ENCODE measurements at places on chromosomes 7 and 10.

GRCh38 chr7:127888411-127888810, 142.8 kb downstream of the LRRC4 start:
- no peak for DNase-seq

- DNase-seq = no peak
These were observed 23.0 kb downstream of the VSIR start for GRCh38 chr10:71750124-71750841.

GRCh38 chr10:131629026-131629770, 271.6 kb upstream of the PPP2R2D start:
- no peak for DNase-seq

DNA sequence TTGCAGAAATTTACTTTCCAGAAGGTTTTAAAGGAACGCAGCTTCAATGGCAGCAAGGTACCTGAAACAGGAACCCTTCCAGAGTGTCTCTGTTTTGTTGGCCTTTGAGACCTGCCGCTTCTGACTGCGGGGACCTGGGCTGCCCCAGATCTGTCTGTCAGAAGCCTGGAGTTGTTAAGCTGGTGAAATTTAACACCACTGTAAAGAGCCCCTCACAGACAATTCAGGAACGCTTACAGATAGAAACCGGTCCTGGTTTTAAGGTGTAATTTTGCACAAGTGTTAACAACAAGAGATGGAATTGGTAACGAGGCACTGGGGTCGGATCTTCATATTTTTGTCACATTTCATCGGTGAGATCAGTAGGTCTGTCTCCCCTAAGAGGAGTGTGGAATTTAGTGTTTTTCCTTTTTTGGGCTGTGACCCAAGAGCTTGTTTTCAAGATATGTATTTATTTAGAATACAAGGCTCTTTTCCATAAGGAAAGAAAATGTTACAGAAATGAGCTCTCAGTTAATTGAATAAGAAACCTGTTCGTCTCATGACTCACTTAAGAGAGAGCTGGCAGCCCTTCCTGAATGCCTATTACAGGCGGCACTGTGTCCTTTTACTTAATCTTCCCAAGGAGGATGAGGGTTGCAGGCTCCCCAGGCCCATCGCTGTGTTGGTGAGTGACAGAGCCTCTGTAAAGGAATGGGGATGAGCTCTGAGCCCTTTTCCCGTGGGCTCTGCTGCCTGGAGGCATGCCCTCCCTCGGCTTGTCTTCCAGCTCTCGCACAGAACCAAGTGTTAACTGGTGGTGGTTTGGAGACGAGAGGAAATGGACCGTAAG, 168.7 kb downstream of the CUX1 start:
- no peak for DNase-seq

- DNase-seq = peak; percentile 80
These were observed 165.3 kb downstream of the WNT2 start for GRCh38 chr7:117157241-117158209.

- no peak for DNase-seq
These were observed 492.5 kb upstream of the ZMIZ1 start for GRCh38 chr10:78576276-78576675.

DNA sequence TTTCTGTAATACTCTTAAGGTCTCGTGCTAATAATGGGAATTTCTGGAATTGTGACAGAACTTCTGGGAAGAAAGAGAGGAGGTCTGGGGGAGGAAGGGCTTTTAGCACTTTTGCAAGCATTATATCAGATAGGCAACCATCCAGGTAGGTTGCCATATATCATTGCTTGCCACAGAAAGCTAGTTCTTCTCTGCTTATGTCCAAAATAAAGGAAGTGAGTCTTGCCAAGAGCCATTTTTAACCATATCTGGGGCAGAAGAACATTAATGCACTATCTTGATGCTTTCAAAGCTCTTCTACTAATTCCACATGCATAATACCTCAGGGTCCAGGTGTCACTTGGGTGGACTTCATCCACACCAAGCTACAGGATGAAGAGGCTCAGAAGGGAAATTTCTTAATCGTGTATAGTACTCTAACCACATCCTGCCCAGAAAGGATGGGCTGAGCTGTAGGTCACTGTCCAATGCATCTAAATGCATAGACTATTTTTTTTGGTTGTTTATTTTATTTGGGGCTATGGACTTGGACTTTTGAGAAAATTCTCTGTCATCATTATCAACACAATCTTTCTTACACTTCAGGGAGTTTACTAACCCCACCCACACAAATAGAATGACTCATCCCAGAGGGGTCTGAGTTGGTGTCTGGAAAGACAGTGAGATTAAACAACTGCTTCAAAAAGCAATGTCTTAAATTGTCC, 68.9 kb upstream of the ADO start:
- peak; percentile 74 for DNase-seq

- no peak for DNase-seq
These were observed 42.4 kb downstream of the LAMB4 start for GRCh38 chr7:108087778-108088177.

DNA sequence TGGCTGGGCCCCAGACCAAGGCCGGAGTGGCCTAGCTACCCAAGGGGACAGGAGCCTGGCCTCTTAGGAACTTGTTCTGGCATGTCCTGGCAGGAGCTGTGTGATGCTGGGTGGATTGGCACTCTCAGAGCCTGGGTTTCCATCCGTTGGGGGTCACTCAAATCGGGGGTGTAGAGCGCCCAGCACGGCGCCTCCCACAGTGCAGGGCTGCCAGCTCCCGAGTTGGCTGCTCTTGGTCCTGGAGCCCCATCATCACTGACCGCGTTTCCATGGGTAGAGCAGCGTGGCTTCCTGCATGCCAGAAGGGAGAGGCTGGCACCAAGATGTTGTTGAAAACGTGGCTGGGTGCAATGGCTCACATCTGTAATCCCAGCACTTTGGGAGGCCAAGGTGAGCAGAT, 70.3 kb downstream of the UNCX start:
- no peak for DNase-seq

- DNase-seq = no peak
These were observed 97.0 kb upstream of the DDC start for GRCh38 chr7:50662041-50662694.

DNA sequence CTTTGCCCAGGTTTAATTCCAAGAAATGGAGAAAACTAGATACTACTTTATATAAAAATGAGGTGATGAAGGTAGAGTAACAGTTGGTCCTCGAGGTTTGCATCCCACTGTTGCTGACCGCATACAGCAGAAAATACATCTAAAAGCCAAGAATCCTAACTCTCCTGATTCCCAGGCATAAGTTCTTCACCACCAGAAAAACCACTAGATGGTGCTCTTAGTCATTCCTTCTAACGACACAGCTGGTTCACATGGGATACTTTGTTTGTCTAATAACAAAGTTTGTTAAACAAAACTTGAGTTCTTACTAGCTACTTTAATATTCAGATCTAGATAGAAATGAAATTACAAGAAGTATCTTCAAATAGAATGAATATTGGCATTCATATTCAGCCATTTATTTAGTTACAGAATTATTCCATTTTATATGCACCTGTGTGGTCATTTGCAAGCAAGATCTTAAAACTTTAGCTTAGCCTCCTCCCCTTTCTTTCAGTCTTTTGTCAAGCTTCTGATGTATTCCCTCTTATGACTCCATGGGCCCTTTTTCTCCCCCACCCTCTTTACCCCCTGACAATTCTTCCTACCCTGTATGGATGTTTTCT, 54.1 kb upstream of the CYP26C1 start:
- peak; percentile 65 for DNase-seq

DNA sequence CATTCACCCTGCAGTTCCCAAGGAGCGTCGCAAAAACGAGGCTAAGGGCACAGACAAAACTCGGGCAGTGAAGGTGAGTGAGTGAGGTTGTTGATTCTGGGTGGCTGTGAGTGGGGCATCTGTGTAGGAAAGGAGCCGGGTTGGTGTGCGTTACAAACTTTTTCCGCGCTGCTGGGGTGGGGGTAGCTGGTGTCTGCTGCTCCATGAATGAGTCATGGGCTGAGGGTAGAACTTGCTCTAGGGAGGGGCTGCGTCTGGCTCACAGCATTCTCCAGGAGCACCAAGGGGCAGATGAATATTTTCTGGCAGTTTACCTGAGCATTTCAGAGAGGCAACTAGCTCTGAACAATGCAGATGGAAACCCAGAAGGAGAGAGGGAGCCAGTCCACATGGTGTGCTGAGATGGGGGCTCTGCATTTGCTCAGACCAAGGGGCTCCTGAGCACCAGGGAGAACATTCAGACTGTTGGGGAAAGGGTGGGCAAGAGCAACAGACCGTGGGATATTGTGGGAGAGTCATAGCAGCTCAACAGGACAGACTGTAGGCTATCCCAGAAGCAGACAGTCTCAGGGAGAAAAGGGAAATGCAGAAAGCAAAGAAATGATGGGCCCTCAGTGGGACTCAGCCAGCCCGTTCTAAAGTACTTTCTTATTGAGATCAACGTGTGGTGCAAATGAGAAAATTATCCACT, 18.8 kb downstream of the NOBOX start:
- DNase-seq = peak; percentile 6

GRCh38 chr10:74056050-74056818, 58.3 kb downstream of the VCL start:
- peak; percentile 80 for DNase-seq

GRCh38 chr7:27134392-27134791, 3.8 kb upstream of the HOXA4 start:
- peak; percentile 41 for DNase-seq

DNA sequence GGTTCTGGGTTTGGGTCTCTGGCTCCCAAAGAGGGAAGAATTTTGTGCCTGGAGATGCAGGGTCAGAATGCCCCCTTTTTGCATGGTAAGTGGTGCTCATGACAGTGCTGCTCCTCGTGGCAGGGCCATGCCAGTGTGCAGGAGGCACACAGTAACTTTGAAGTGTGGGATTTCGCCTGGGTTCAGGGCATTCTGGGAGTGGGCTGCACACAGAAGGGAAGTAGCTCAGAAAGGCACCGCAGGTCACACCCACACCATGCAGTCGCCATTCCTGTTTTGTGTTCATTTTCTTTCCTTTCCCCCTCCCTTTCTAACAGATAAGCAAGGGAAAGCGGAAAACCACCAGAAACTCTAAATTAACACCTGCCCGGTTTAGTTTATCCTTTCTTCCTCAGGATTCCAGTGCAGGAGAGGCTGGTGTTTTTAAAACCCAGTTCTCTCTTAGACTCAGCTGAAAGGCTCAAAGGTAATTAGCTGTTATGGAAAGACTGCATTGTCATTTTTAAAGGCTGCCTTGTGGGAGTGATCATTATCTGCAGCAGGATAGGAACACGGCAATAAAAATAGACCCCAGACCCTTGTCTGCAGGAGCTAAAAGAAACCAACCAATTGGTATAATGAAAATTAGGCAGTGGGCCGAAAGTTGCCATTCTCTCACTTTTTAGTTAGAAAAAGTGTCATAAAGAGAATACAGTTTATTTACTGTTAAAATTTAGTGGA, 50.2 kb downstream of the EEPD1 start:
- no peak for DNase-seq

- DNase-seq = no peak
These were observed 158.8 kb downstream of the ANK3 start for GRCh38 chr10:60230892-60231291.

- no peak for DNase-seq
These were observed 13.8 kb upstream of the CYREN start for GRCh38 chr7:135184254-135184841.

GRCh38 chr7:142880876-142881505, 4.6 kb downstream of the TRPV6 start:
- peak; percentile 43 for DNase-seq

DNA sequence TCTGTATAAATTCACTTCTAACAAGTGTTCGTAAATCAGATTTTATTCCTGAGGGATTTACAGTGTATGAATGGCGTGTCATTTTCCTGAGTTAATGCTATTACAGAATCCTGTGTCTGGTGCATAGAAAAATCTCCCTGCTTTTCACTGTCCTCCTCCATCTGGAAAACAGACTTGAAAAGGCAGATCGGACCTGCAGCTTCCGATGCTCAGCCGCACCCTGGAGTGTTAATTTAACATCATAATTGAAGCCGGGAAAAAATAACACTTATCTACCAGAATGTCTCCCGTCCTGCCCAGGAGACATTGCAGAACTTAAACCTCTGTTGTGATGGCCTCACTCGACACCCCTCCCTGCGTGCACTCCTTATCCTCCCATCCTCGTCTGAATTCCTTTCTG, 442.1 kb upstream of the FOXK1 start:
- DNase-seq = no peak

- no peak for DNase-seq
These were observed 122.5 kb downstream of the PTPN20 start for GRCh38 chr10:47033541-47034270.

DNA sequence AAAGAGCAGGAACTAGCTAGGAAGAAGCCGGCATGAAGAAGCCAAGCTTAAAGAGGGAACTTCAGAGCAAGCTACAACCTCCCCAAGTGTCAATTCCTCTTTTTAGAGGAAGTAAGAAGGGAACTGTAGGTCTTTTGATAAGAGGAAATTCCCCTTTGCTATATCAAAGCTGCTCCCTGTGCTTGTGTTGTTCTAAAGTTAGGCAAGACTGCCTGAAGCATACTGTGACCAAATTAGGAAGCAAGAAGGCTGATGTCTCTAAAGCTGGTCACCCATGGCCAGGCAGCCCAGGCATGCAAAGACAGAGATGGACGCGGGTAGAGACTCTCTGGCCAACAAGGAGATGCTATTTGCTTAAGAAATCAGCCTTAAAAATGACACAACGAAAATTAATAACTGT, 87.9 kb downstream of the RNF216 start:
- DNase-seq = no peak

- DNase-seq = no peak
These were observed 32.9 kb downstream of the ZNF775 start for GRCh38 chr7:150412016-150412415.

DNA sequence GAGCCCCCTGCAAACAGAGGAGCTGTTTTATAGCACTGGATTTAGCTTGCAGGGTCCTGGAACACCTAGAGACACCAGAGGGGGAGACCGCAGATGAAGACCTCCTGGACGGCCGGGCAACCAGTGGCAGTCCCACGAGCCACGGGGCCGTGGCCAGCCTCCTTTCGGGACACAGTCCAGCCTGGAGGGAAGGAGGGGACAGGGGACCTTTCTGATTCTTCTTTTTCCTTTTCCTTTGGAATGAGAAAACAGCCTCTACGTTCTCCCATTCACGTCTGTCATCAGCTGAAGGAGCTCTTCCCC, 35.4 kb upstream of the FAM20C start:
- DNase-seq = no peak

DNA sequence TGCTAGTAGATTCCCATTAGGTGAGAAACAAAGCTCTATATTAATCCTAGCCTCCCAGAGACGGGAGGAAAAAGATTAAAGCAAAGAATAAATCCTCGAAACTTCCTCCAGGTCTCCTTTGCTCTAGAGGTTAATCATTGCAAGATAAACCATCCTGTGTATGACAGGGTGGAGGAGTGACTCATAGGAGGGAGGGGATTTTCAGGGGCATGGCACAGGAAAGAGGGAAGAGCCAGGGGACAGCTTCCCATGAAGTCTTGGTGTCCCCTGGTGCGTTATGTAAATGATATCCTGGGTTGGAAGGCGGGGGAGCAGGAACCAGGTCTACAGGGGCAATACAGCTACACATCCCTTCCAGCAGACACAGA, 780 bp downstream of the CYP3A5 start:
- peak; percentile 45 for DNase-seq

GRCh38 chr10:86346799-86347665, 19.6 kb downstream of the GRID1 start:
- DNase-seq = no peak

GRCh38 chr10:122342293-122343134, 32.0 kb upstream of the PLEKHA1 start:
- peak; percentile 29 for DNase-seq

GRCh38 chr7:112447406-112447805, 2.9 kb upstream of the IFRD1 start:
- DNase-seq = no peak

All from SJSA1 (cell line).